ENCODE measurements at places on chromosomes 7 and 10. TPM values are rescaled to one million over a fixed set of nuclear protein-coding genes. Genes with fewer than 3 reads are reported as not detected.

GRCh38 chr7:938546-939185, 15.8 kb downstream of the ADAP1 start:
- DNase-seq: no peak

DNA sequence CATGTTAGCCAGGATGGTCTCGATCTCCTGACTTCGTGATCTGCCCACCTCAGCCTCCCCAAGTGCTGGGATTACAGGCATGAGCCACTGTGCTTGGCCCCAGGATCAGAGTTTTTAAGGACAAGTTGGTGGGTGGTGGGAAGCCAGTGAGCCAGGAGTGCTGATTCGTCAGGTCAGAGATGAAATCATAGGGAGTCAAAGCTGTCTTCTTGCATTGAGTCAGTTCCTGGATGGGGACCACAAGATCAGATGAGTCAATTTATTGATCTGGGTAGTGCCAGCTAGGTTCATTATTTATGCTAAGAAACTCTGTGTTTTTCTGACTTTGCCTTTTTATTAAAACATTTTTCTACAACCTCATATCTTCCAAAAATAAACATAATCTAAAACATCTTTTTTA, 423.8 kb downstream of the ARL4A start:
- no peak for DNase-seq

- DNase-seq: no peak
Measured at GRCh38 chr10:15661574-15661973, 58.1 kb downstream of the ITGA8 start.

Gene FAM221A
- total RNA-seq: 16.6 TPM

DNA sequence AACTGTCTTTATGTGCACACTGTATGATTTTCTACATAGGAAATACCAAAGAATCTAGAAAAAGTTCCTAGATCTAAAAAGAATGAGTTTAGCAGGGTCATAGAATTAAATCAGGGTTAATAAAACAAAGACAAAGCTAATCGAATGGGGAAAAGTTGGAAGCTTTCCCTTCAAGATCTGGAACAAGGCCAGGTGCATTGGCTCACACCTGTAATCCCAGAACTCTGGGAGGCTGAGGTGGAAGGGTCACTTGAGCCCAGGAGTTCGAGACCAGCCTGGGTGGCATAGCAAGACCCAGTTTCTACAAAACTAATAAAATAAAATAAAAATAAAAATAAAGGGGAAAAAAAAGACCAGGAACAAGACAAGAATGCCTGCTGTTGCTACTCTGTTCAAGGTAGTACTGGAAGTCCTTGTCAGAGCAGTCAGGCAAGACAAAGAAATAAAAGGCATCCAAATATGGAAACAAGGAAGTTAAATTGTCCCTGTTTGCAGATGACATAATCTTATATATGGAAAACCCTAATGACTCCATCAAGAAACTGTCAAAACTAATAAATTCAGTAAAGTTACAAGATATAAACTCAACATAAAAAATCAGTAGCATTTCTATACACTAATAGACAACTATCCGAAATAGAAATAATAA, 76.1 kb upstream of the RHEB start:
- no peak for DNase-seq
